Bronchus fibroblast of lung (primary cell): ENCODE measurements at places on chromosomes 2 and 18. TPM values are rescaled to one million over a fixed set of nuclear protein-coding genes. Genes with fewer than 3 reads are reported as not detected.

The AFF3 gene
- 9.1 and 11.3 TPM in 2 replicates for total RNA-seq

The YPEL5 gene
- total RNA-seq = 22.7 and 23.8 TPM in 2 replicates

The SULT1C2 gene
- total RNA-seq = under 0.01 TPM in 1 of 2 replicates, not detected in the other

The NRBP1 gene
- 69.1 and 74.8 TPM in 2 replicates for total RNA-seq

The ELOA2 gene
- total RNA-seq = not detected in 2 replicates

The SEPTIN2 gene
- 236 and 282 TPM in 2 replicates for total RNA-seq

The CFAP53 gene
- under 0.01 and 0.34 TPM in 2 replicates for total RNA-seq

The DYTN gene
- total RNA-seq = not detected in 2 replicates
